ENCODE measurements at places on chromosomes 3 and 15.

GRCh38 chr3:71180524-71180923 lies 403.0 kb downstream of the FOXP1 start:
- no peak for DNase-seq

DNA sequence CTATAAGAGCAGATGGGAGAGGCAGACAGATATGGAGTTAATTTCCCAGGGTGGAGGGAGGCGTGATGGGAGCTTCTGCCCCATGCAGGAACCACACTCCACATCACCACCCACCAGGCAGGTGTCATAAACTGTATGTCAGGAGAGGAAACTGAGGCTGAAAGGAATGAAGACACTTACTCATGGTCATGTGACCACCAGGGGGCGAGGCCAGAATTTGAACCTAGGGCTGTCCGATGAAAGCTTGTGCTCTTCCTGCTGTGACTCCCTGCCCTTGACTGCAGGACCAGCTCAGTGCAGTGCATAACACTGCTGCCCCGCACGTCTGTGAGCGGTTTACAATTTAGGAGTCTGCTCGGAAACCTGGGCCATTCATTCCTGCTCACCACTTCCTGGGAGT lies 28.8 kb downstream of the NUP210 start:
- no peak for DNase-seq

DNA sequence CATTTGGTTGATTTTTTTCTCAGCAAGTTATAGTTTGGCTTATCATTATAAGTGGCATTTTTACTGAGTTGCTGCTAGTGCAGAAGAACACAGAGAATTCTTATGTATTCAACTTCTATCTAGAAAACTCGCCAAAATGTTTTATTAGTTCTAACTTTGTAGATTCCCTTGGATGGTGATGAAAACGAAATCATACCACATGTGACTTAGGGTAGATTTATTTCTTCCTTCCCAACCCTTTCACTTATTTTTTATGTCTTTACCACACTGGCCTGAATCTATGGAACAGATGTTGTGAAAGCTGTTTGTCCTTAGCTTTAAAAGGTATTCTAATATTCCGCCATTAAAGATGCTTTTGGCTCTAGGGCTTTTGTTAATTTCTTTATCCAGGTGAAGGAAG lies 503.3 kb upstream of the CFAP20DC start:
- DNase-seq: no peak

GRCh38 chr3:17491601-17492000 lies 250.8 kb downstream of the TBC1D5 start:
- DNase-seq: no peak

Measured in DMS153 (cell line).